ENCODE measurements at places on chromosomes 11 and 22.
A peak's percentile ranks its signal among the peaks of the same experiment; 100 is the strongest.

GRCh38 chr22:17578136-17578754 is 14.9 kb downstream of the SLC25A18 start:
- DNase-seq = peak; percentile 78

DNA sequence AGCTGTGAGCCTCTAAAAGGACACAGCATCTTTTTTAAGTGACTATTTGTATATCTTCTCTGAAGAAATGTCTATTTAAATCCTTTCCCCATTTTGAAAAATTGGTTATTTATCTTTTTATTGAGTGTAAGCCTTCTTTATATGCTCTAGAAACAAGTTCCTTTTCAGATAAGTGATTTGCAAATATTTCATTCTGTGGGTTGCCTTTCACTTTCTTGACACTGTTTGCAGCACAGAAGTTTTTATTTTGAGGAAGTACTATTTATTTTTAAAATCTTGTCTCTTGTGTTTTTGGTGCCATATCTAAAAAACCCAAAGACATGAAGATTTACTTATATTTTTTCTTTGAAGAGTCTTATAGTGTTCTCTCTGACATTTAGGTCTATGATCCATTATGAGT is 40.1 kb upstream of the LYVE1 start:
- DNase-seq = no peak

- no peak for DNase-seq
These were observed 950 bp upstream of the LAYN start for GRCh38 chr11:111539426-111540113.

GRCh38 chr22:39617970-39618757 is 47.6 kb downstream of the CACNA1I start:
- DNase-seq = no peak

- DNase-seq = no peak
These were observed 158.8 kb downstream of the FAT3 start for GRCh38 chr11:92383430-92383829.

- no peak for DNase-seq
These were observed 4.9 kb upstream of the TTLL12 start for GRCh38 chr22:43191831-43192230.

DNA sequence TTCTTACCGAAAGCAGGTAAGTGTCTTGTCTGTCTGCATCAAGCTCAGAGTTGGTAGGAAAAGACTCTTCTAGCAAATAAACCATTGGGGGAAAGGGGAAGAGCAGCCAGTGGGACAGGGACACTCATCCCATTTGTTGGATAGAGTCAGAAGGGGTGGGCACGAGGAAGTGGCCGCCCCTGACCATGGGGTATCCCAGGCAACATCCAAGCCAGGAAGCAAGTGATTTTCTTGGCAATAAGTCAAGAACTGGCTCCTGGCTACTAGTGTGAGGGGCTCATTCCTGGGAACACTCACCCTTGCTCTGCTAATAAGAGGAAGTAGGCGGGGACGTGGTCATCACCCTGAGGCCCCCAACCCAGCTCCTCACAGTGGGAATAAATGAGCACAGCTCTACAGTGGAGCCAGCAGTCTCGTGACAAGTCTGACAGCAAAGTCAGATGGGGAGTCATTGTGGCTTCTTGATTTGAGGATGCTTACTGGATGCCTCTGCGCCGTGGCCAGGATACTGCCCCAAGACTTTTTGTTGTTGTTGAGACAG is 6.7 kb downstream of the SLC25A18 start:
- DNase-seq = no peak

GRCh38 chr11:72637926-72638325 is 36.3 kb downstream of the PDE2A start:
- DNase-seq = no peak

DNA sequence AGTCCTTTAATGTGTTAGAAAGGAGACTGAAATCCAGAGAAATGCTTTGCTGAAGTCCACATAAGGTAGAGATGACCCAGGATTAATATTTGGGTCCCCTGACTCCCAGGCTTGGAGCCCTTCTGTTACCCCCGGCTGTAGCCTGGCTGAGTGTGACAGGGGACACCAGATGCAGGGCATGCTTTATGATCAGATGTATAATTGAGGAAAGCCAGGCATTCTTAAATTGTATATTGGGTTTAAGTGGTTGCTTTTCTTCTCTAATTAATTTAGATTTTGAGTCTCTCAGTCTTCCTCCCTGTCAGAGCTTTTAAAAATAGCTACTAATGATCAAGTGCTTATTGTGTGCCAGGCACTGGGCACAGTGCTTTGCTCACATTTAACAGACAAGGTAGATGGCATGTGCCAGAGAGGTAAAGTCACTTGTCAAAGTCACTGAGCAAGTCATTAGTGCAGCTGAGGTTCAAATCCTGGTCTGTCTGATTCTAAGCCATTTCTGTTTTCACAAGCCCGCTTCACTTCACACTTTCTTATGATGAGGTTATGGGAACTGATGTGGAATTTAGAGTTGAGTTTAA is 7.9 kb downstream of the ZNRF3 start:
- DNase-seq = no peak

DNA sequence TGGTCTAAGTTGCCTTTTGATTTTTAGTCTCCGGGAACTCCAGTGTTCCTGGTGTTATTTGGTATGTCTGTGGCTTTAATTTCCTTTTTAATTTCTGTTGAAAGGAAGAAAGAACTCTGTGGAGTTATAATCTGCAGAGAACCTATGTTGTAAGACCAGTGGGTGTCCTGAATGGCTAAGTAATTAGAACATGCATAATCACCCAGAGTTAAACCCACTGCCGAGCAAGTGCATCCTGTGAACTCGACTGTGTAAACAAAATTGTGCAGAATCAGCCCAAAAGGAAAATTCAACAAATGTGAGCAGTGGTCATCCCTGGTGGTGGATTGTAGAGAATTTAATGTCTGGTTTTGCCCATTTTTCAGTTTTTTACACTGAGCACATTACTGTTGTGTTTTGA is 162.5 kb downstream of the COMMD9 start:
- DNase-seq = no peak

GRCh38 chr22:49524362-49524761 is 303.3 kb downstream of the BRD1 start:
- DNase-seq = no peak

DNA sequence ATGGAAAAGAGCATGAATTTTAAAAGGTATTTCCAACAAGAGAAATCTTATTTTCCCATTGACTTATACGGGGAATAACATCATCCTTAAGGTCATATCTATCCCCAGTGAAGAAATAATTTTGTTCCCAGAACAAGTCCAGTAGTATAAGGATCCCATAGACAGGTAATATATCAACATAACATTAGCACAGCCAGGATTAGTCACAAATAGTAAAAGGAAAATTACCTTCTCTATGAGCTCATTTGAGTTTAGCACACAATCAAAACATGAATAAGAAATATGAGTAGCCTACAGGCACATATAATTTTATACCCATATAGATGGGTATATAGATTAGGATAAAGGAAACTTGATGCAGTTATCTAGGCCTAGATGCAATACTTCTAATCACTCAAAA is 2.8 kb upstream of the OR52K1 start:
- DNase-seq = no peak

GRCh38 chr22:20115691-20116375 is at the start of gene RANBP1:
Gene RANBP1, plus strand, starts transcription at chr22:20116104. Its CDS starts 81 bp downstream, at chr22:20116185.
- peak; percentile 64 for DNase-seq

DNA sequence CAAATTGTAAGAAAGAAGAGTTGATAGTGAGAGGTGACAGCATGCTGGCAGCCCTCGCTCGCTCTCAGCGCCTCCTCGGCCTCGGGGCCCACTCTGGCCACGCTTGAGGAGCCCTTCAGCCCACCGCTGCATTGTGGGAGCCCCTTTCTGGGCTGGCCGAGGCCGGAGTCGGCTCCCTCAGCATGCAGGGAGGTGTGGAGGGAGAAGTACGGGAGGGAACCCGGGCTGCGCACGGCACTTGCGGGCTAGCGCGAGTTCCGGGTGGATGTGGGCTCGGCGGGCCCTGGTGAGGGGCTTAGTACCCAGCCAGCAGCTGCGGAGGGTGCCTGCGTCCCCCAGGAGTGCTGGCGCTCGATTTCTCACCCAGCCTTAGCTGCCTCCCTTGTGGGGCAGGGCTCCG is 539.7 kb upstream of the CCDC179 start:
- peak; percentile 61 for DNase-seq

DNA sequence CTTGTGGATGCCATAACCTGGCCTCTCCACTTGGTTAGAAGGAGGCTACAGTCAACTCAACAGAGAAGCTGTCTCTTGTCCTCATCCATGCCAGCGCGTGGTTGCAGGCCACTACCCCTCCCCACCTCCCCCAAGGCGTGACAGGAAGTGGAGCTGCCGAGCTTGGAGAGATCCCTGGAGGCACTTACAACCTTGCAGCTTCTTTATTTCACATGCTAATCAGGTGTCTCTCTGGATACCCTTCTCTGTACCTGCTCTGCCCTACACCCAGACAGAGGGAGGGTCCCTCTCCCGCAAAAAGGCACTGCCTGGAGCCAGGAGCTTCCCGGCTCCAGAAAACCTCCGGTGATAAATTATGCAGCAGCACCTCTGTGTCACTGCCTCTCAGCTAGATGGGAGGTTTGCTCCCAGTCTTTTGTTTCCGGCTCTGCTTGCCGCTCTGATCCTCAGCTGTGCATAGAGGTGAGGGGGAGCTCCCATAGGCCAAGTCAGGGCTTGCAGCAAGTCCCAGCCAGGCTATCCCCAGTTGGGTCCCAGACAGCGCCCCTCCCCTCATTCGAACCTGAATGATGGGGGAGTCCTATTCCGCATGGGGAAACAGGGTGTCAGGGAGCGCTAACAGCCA is 5.7 kb downstream of the LRP4 start:
- no peak for DNase-seq

DNA sequence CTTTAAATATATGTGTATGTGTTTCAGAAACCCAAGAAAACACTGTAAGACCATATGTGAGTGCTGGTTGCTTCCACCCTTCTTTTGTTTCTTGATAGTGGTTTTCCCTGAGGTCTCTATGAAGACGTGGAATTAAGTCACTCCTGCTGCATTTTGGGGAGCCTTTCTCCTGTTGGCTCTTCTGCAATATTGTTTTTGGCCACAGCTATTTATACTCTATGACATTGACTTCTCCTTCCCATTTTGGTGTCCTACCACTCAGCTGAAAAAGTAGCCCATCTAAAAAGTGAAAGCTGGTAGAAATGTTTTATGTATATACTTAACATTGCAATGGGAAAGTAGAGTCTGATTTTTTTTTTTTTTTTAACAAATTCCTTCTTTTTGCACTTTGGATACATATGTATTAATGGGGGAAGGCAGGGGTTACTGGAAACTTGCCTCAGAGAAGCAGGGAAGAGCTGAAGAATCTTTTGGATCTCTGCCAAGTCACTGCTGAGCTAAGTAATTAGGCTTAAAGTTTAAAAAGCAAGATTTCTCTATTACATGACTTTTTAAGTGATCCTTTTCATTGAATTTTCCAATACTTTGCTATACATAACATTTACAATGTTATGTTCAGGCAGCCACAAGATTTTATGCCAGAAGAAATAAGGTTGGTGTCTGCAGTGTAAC is 1.8 kb downstream of the TTC17 start:
- no peak for DNase-seq

- DNase-seq = no peak
These were observed 47.7 kb upstream of the SYT7 start for GRCh38 chr11:61628662-61628970.

DNA sequence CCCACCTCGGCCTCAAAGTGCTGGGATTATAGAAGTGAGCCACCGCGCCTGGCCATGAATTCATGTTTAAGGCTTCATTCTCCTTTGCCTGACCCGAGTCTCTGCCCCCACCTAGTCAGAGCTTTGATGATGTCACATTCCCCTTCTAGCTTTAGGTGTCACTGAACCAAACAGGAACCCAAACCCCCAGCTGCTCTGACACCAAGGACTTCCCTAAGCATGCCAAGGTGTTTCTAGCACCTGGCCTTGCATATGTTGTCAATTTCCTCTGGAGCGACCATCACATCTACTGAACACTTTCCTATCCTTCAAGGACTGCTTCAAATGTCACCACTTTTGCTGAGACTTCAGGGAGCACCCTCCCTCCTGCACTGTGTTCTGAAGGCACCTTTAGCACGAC is 2.3 kb downstream of the F2 start:
- no peak for DNase-seq

GRCh38 chr11:44835938-44836337 is 109.2 kb downstream of the TSPAN18 start:
- no peak for DNase-seq

DNA sequence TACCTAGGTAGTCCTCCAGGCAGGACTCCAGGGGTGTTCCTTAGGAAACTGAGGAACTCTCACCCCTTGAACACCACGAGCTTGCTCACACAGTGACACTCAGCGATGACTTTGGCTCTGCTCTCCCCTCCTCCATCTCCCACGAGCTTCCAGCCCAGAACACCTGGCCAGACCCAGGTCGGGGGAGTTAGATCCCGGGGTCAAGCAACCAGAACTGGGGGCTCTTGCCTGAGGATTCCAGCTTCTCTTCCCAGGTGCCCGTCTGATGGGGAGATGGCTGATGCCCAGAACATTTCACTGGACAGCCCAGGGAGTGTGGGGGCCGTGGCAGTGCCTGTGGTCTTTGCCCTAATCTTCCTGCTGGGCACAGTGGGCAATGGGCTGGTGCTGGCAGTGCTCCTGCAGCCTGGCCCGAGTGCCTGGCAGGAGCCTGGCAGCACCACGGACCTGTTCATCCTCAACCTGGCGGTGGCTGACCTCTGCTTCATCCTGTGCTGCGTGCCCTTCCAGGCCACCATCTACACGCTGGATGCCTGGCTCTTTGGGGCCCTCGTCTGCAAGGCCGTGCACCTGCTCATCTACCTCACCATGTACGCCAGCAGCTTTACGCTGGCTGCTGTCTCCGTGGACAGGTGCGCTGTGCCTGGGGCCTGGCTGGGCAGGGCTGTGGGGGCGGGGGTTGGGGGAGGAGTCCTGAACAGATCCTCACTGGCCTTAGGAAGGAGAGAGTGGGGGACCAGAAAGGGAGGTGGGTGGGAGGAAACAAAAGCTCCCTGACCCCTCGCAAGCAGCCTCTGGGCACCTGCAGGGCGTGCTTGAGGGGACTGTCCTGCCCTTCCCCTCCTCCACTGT is at the start of gene GALR3:
GALR3 (plus strand) TSS at position 249 of the 852 bp plus-strand sequence; CDS start at position 274, 25 bp downstream.
- no peak for DNase-seq

GRCh38 chr22:32204856-32205722 is at the start of gene RFPL2:
Gene RFPL2, minus strand, starts transcription at chr22:32205073. Its CDS starts 2,622 bp downstream, at chr22:32202451.
- peak; percentile 69 for DNase-seq

DNA sequence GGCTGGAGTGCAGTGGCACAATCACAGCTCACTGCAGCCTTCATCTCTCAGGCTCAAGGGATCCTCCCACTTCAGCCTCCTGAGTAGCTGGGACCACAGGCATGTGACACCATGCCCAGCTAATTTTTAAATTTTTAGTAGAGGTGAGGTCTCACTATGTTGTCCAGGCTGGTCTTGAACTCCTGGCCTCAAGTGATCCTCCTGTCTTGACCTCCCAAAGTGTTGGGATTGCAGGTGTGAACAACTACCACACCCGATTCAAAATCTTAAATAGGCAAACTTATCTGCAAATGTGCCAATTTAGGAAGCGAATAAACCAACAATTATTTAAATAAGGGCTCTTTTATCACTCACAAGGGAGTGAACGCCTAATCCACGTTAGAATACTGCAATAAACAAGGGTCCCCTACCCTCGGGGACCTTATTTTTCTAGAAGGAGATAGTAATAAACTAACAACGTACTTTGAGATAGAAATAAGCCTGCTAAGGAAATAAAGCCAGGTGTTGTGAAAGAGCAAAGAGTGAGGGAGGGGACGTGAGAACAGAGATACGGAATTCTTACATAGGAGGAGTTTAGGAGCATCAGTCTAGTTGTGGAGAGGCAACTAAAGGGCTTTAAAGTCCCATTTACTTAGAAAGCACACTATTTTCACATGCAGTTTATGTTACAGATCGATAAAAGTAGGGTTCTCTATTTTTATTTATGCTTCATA is 3.0 kb upstream of the WEE1 start:
- DNase-seq = no peak

GRCh38 chr22:44603767-44604166 is 98.2 kb upstream of the PRR5 start:
- DNase-seq = no peak

- DNase-seq = no peak
These were observed 372.1 kb downstream of the BRD1 start for GRCh38 chr22:49455595-49455994.
